ENCODE measurements at places on chromosomes 11 and 22.
A peak's percentile ranks its signal among the peaks of the same experiment; 100 is the strongest.

- peaks cover 6% of the 10 kb centered on the region for H3K4me1 ChIP-seq
- H3K4me3 ChIP-seq = no peak overlapping the region
- no peaks in the 10 kb centered on the region for H3K36me3 ChIP-seq
- DNase-seq = no peak
- no peak overlapping the region for H3K27ac ChIP-seq
- H3K27me3 ChIP-seq = no peaks in the 10 kb centered on the region
These were observed 183.0 kb downstream of the CEP164 start for GRCh38 chr11:117510646-117511045.

DNA sequence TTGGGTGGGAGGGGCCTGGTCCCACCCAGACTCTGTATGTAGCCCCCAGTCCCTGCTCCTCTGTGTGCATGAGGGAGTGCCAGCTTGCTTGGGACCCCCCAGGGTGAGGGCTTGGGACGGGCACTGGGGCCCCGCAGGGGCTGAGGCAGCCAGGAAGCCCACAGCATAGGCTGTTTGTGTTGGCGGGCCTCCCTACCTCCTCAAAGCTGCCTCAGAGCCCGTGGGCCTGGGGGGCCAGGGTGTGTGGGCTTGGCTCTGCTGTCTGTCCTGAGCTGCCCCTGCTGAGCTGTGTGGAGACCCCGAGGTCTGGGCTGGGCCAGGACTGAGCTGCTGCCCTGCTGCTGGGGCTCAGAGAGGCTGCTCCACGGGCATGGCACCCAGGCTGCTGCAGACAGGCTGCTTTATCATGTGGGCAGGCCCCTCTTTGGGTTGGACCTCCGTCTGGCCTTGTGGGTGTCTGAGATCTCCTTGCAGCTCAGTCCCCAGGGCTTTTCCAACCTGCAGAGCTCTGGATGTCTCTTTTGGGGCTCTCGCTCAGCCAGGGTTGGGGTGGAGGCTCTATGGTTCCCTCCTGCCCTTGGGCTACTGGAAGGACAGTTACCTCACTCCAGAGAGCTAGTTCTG, 3.3 kb downstream of the TSPAN4 start:
- H3K36me3 ChIP-seq = no peaks in the 10 kb centered on the region
- H3K27ac ChIP-seq = no peak overlapping the region
- H3K4me3 ChIP-seq = no peak overlapping the region
- DNase-seq = no peak

- no peaks in the 10 kb centered on the region for H3K4me1 ChIP-seq
- no peaks in the 10 kb centered on the region for H3K27me3 ChIP-seq
- no peaks in the 10 kb centered on the region for H3K36me3 ChIP-seq
- no peak overlapping the region for H3K27ac ChIP-seq
- no peak overlapping the region for H3K4me3 ChIP-seq
These were observed 1160.5 kb upstream of the CNTN5 start for GRCh38 chr11:97860237-97860636.

GRCh38 chr11:19389787-19390303, 149.1 kb upstream of the E2F8 start:
- H3K27ac ChIP-seq = no peak overlapping the region
- H3K36me3 ChIP-seq = no peaks in the 10 kb centered on the region
- no peak overlapping the region for H3K4me3 ChIP-seq
- no peak for DNase-seq
- no peaks in the 10 kb centered on the region for H3K4me1 ChIP-seq

GRCh38 chr11:96736601-96737000, 346.8 kb downstream of the JRKL start:
- peak; percentile 8 for DNase-seq
- H3K36me3 ChIP-seq = no peaks in the 10 kb centered on the region
- H3K27me3 ChIP-seq = no peaks in the 10 kb centered on the region

- no peaks in the 10 kb centered on the region for H3K4me1 ChIP-seq
- H3K36me3 ChIP-seq = no peaks in the 10 kb centered on the region
- no peak for DNase-seq
- H3K27ac ChIP-seq = no peak overlapping the region
These were observed 159.6 kb downstream of the CTTN start for GRCh38 chr11:70557742-70558485.

DNA sequence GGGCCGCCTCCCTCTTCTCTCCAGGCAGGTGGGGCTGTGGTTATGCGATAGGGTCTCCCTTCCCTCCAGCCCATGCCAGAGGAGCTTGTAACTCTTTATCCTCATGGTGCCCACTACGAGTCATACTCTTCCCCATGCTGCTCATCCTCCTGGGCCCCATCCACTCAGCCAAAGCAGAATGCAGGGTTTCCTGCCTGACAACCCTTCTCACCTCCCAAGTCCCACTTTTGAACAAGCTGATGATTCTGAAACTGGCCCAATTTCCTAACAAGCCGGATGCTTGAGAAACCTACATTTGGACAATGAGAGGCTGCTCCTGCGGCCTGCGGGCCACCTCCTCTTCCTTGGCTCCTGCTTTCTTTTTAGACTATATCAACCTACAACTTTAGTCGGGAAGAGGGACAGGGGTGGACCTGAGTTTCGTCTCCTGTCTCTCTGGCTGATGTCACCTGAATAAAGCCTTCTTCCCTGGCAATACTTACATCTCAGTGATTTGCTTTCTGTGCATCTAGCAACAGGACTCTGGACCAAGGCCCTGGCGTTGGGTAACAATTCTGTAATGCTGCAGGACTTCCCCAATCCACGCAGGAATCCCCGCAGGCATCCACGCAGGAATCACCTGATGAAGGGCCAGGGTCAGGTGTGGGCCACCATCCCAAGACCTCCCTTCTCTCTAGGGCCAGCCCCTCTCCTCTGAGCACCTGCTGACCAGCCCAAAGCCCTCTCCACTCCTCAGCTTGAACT, 1.5 kb upstream of the NDUFS8 start:
- no peak overlapping the region for H3K27ac ChIP-seq
- DNase-seq = peak; percentile 39
- peaks cover 3% of the 10 kb centered on the region for H3K36me3 ChIP-seq

DNA sequence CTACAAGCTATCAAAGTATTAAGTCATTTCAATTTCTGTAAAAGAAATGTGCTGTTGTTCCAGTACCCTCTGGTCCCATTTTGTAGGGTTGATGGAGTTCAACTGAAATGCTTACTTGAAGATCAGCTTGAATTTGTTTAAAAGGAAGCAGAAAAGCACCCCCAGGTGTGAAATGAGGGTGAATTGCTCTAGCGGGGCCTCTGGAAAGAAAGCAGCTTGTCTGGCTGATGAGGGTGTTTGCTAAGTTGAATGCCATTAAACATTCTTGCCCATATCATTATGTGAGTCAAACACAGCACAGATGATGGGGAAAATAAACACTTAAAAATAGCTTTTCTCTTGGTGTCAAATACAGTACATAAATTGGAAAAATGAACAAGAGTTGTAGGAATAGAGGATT, 280.3 kb downstream of the RAB38 start:
- no peak overlapping the region for H3K27ac ChIP-seq
- no peaks in the 10 kb centered on the region for H3K4me1 ChIP-seq
- H3K4me3 ChIP-seq = no peak overlapping the region
- DNase-seq = no peak
- no peaks in the 10 kb centered on the region for H3K27me3 ChIP-seq

DNA sequence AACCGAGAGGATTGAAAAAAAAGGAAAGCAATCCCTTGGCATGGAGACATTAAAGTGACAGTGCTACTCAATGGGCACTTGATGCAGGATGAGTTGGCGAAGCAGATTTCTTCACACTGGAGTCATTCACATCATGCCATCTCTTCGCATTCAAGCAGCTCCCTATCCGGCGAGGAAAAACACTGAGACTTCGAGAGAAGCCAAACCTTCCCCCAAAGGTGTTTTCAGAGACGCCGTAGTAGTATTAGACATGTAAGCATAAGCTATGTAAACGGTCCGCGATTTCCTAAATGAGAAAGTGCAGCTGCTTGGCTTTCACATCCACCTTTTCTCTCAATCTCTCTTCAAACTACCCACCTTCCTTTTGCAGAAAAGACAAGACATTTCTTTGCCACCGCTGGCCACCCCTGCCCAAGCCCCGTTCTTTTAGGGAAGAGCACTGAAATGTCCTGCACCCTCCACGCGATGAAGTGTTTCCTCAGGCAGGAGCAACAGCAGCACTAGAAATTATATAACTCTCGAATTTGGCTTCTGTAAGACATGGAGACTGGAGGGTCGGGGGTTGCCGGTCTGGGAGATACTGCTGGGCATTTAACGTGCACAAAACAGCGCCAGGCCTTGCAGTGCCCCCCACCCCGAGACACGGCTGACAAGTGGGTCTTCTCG, at the start of gene DLG2:
TSS of gene DLG2 (minus strand) at position 13 of the 666 bp plus-strand sequence.
- no peaks in the 10 kb centered on the region for H3K36me3 ChIP-seq
- no peaks in the 10 kb centered on the region for H3K27me3 ChIP-seq
- DNase-seq = peak; percentile 46

DNA sequence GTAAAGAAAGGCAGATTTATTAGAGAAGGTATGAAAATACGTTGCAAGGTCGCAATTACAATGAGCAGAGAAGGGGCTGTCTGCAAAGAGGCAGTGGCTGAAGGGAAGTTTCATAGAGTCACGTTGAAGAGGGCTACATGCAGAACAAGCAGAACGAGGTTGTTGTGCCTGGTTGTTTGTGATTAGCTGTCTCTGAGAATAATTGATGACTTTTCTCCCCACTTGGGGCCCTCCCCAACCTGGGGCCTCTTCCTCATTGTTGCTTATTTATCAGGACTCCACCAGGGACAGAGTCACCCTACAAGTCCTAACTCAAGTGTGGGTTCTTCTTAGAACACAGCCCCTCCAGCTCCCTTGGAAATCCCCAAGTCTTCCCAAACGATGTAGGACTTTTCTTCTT, 29.1 kb downstream of the CSF2RB start:
- no peaks in the 10 kb centered on the region for H3K4me1 ChIP-seq
- H3K4me3 ChIP-seq = no peak overlapping the region
- no peak for DNase-seq
- H3K27ac ChIP-seq = no peak overlapping the region
- H3K27me3 ChIP-seq = no peaks in the 10 kb centered on the region
- H3K36me3 ChIP-seq = no peaks in the 10 kb centered on the region

GRCh38 chr11:77095551-77096490, 6.8 kb upstream of the OMP start:
- H3K27me3 ChIP-seq = no peaks in the 10 kb centered on the region
- H3K36me3 ChIP-seq = no peaks in the 10 kb centered on the region
- no peak overlapping the region for H3K4me3 ChIP-seq

Measured in cardiac muscle cell (in vitro differentiated cells and primary cell).